ENCODE measurements at places on chromosomes 12 and 14.

DNA sequence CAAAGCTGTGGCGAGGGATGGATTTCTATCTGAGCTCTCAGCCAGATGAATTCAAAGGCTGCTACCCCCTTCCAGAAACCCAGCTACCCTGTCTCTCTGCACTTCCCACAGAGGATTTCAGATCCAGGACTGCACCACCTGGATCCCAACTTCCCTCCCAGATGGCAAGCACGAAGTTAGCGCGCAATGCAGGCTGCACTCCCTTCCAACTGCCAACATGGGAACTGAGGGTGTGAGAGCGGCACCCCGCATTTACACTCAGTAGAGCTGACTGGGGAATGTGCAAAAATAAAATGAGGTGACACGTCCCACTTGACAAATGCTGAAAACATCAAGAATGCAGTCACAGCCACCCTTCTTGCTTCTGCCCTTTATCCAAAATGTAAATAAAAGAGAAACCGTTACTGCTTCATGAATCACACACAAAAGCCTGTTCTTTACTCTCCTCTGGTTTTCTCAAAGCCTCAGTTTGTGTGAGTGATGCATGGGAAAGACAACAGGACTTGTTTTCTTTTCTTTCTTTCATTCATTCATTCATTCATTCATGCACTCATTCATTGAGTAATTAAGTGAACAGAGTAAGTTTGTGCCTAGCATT, 85.7 kb downstream of the ITPK1 start:
- no peak for DNase-seq

DNA sequence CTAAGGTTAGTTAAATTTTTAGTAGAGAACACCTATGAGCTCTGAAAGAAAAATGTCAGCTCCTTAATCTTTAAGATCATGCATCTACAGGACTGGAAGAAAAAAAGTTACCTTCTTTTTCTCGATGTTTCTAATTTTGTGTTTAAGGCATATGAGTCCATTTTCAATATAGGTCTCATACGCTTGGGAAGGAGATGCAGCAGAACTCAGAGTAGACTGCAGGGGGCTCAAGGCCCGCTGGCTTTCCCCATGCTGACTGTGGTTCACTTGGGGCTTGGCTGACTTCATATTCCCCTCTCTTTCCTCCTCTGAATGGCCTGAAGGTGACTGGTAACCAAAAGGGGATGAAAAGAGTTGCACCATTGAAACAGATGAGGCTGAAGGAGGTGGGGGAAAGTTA, 1.5 kb downstream of the CAPRIN2 start:
- DNase-seq, result no peak

DNA sequence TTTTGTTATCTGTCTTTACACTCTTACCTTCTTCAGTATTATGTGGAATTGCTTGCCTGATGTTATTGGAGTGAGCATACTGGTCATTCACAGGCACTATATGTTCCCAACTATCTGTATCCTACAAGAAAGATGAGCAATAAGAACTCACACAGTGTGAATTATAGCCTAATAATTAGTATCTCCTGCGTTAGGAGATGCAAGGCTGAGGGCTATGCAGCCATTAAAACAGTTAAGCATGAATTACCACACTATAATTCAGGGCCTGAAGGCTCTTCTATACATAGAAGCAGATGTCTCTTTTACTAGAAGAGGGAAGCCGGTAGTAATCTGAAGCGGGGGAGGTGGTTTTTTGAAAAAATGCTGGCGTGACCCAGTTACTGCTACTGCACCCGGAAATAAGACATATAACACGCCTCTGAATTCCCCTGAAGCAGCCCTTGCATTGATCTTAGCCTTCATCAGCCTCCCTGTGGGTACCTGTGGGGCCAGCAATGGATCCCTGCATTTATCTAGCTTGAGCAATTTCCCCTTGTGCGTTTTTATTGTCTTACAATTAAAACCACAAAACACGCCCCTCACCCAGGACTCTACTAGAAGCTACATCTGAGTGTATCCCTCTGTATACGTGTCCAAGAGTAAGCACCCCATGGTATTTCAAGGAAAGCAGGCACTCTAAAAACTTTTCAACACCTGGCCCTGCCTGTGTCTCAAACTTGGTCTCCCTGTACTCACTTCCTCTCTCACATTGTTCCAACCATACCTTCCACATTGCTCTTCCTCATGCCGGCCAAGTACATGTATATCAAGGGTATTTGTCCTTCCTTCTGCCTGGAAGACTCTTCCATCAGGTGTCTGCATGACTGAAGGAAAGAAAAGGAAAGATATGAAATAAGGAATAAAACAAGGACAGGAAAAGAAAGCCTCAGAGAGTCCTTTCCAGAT, 210.9 kb upstream of the ARID2 start:
- DNase-seq, result peak; percentile 26

DNA sequence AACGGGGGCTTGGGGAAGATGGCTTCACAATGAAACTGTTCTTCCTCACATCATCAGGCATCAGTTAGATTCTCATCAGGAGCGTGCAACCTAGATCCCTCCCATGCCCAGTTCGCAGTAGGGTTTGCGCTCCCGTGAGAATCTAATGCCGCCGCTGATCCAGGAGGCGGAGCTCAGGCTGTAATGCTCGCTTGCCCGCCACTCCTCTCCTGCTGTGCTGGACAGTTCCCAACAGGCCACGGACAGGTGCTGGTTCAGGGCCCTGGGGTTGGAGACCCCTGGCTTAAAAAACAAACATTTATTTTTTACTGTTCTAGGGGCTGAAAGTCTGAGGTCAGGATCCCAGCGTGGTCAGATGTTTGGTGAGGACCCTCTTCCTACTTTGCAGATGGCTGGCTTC, 180.5 kb downstream of the FBXL14 start:
- no peak for DNase-seq

DNA sequence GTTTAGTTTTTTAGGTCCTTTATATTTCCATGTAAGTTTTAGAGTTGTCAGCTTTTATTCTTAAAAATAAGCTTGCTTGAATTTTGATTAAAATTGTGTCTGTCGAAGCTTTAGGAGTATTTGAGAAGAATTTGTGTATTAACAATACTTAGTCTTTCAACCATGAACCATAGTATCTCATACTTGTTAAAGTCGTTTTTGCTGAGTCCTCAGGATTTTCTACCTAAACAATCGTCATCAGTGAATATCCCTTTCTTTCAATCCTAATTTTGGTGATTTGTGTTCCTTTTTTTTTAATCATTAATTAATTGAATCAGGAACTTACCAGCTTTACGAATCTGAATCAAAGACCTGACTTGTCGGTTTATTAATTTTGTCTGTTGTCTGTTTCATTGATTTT, 18.2 kb downstream of the CAND1 start:
- no peak for DNase-seq

DNA sequence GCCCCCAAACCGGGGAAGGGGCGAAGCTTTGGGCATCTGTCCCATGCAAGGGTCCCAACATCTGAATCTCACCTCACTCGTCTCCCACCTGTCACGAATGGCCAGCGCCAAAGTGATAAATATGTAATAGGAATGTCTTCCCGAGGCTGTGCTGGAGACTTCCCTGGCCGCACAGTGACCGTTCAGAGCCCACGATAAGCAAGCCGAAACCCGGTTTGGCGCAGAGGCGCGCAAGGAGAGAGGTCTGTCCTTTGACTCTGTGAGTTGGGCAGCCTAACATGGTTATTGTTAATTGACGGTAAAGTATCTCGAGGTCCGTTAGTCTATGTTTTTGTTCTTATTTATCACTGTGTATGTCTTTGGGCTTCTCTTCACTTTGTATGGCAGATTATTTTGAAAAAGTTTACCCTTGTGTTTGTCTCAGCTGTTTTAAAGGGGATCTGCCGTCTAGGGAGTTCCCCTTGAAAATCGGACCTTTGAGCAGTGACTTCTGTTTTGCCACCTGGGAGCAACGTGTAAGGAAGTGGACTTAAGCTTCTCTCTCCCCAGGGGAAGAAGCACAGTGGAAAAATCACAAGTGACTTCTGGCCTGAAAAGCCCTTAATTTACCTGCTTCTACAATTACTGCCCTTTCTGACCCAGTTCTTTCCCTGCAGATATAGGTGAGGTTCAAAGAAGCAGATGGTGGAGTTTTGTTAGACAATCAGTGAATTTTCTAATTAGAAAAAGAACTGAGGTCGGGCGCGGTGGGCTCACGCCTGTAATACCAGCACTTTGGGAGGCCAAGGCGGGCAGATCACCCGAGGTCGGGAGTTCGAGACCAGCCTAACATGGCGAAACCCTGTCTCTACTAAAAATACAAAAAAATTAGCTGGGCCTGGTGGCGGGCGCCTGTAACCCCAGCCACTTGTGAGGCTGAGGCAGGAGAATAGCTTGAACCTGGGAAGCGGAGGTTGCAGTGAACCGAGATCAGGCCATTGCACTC, 1.1 kb upstream of the TM9SF1 start:
- no peak for DNase-seq

GRCh38 chr12:75571204-75571603, 59.8 kb upstream of the KRR1 start:
- DNase-seq, result no peak

DNA sequence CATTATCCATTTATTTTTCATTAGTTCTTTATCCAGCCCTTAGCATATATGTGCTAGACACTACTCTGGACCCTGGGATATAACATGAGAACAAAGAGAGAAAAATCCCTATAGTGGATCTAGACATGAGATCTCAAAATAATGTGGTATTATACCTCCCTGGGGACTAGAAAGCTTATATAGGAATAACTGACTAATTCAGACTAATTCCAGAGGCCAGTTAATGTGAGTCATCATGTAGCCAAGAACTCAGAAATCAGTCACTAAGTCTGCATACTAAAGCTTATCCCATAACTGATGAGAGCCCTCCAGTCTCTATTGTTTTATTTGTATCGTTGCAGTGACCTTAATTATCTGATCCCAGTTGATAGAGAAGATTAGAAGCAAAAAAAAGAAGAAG, 267.1 kb upstream of the RGS6 start:
- no peak for DNase-seq

GRCh38 chr14:104660597-104660996, 28.8 kb upstream of the INF2 start:
- DNase-seq, result no peak

- no peak for DNase-seq
Observed at GRCh38 chr12:57726884-57727757, 11.4 kb downstream of the AGAP2 start.

DNA sequence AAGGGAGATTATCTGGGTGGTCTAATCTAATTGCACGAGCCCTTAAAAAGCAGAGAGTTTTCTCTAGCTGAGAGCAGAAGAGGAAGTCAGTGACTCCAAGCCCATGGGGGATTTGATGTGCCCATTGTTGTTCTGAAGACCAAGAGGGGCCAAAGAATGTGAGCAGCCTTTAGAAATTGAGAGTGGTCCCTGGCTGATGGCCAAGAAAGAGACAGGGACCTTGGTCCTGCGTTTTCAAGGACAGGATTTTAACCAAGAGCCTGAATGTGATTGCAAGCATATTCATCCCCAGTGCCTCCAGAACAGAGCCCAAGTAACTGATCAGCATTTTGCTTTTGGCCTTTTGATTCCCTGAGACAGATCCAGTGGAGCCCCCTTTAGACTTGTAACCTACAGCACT, 1353.9 kb downstream of the AACS start:
- no peak for DNase-seq

GRCh38 chr14:22478670-22479069, 110.4 kb downstream of the DAD1 start:
- DNase-seq, result no peak

- DNase-seq, result peak; percentile 84
Observed at GRCh38 chr12:50084775-50085614, at the start of gene SMARCD1. TSS of gene SMARCD1 (plus strand) at chr12:50085342. CDS start at chr12:50085370, 28 bp downstream.

DNA sequence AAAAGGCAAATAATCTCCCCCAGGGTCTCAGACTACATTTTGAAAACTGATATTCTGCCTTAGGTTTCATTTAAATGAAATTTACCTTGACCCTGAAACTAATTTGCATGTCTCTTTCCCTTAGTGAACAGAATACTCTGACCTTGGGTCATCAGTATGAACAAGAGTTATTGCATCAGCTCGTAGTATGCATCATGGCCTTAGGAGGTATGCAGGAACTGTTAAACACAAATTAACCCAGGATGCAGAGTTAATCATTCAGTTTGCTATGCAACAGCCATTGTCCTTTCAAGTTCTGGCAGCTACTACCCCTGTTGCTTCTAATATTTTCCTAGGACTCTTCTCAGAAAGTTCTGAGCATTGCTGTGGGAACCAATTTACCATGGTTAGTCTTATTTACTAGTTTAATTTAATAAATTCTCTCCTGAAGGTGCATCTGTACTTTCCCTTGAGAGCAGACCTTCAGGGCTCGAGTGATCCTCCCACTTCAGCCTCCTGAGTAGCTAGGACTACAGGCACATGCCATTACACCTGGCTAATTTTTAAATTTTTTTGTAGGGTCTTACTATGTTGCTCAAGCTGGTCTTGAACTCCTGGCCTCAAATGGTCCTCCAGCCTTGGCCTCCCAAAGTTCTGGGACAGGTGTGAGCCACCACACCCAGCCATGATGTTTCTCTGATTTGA, 126.7 kb downstream of the TTC6 start:
- DNase-seq, result no peak

DNA sequence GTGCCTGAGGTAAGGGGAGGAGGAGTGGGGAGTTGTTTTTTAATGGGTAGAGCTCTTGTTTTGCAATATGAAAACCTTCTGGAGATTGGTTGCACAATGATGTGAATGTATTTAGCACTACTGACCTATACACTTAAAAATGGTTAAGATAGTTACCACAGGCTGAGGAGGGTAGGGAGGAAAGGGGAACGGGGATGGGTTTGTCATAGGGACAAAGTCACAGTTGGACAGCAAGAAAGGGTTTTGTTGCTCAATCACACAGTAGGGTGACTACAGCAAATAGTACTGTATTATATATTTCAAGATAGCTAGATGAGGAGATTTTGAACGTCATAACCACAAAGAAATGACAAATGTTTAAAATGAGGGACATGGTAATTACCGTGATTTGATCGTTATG, 1562.4 kb downstream of the AACS start:
- no peak for DNase-seq

DNA sequence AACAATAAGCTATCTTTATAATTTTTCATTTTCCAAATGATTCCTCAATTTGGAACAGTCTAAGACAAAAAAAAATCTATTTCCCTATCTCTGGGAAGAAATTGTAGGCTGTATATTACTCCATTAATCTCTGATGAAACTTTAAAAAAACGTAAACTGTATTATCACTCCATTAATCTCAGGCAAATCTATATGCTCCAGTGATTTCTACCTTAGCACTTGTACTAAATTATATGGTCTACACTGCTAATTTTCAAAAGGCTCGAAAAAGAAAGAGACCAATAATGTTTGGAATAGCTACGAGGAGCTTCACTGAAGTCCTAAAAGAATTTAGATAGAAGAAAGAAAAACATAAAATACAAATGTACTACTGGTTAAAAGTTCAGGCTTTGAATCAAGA, 19.7 kb downstream of the MED13L start:
- no peak for DNase-seq
